ENCODE measurements at places on chromosomes 3 and 15.
A peak's percentile ranks its signal among the peaks of the same experiment; 100 is the strongest.

DNA sequence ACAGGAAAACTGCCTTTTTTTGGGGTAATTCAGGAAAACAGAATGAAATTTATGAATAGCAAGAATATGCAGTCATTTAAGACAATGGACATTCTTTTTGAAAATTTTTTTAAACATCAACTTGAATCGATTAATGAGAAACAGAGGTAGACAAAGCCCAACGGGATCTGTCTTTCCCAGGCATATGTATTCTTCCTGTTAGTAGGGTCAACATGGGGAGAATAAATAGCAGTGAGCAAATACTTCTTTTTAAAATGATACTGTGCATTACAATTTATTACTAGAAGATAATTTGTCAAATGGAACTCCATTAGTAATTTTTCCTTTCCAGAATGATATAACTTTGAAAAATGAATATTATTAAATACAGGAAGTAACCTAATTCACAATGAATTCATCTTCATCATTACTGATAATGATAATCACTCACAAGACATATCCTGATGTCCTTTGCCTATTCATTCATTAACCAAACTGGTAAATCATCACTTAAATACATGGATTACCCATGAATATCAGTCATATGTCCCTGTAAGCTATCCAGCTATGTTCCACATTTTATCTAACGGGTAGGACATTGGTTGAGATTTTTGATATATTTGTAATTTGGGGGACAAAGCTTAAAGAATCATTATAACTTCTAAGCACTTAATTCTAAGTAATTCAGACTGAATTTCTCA is 209.2 kb upstream of the CDIN1 start:
- no peak for DNase-seq

GRCh38 chr15:29242456-29243242 is 27.0 kb downstream of the NSMCE3 start:
- DNase-seq = no peak

DNA sequence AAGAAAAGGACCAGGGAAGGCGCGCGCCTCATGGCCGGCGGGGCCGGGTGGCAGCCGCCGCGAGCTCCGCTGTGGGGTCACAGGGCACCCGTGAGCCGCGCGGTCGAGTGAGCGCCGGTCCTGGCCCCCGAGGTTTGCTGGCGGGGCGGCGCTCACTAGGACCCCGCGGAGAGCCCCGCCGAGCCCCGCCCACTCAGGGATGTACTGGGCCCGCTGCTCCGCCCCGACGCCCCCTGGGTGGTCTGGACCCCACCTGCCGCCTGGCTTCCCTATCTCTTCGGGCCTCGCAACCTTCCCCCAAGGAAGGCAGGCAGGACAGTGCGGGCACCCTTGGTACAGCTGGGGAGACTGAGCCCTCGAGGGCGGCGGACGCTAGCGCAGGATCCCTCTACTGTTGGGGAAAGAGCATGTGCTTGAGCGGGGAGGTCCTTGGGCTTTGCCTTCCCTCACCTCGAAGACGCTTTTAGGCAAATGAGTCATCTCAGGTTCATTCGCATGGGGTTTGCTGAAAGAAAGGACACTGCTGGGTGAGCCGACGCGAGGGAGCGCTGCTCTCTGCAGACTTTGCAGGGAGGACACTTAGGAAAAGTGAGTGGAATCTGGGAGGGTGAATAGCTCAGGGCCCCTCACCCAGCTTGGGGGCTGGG is at the start of gene CHRNB4:
Gene CHRNB4 (minus strand): TSS at position 109 of the 647 bp plus-strand sequence. CDS start 77 bp downstream, at position 32.
- peak; percentile 33 for DNase-seq

DNA sequence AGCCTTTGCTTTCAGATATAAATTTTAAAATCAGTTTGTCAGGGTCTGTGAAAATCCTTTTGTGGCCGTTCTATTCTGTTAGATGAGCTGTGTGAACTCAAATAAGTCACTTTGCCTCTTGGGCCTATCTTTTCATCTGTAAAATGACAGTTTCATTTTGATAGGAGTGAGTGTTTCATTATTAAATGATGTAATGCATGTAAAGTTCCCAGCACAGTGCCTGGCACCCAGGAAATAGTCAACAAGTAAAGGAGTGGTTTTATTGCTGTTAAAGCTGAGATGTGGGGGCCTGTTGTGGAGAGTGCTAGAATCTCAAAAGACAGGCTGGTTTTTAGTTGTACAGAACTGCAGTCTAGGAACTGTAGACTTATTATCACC is 394.5 kb upstream of the CFAP20DC start:
- DNase-seq = no peak

DNA sequence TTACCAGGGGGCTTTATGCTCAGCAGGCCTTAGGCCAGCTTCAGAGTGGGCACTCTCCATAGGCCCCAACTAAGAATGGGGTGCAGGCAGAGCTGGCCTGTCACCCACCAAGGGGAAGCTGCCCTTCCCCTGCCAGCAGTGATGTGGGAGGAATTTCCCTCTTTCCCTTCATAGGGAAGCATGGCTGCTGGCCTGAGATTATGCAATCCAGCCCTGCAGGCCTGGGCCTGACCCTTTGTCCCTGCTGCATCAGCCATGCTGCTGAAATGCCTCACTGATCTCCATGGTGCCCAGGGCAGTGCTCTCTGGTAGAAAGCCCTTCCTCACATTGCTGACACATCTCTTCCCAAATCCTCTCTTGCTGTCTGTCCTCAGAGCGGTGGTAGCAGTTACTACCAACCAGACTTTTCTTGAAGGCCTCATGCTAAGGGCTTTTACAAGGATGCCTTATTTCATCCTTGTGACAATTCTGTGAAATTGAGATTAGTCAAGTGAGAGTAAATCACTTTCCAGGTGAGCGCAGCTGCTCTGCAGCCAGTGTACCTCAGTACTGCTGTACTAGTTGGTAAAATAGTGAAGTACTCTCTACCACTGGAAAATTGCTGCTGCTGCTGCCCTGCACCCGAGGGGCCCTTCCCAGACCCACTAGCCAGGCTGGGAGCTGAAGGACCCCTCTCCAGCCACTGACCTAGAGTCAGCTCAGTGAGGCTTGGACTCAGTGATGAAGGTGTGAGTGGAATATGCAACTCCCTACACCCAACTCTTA is 33.8 kb downstream of the MRAS start:
- DNase-seq = no peak

- DNase-seq = no peak
Observed at GRCh38 chr15:68151277-68151676, 53.9 kb downstream of the CALML4 start.

GRCh38 chr3:164196477-164196876 is 881.8 kb downstream of the SI start:
- no peak for DNase-seq

DNA sequence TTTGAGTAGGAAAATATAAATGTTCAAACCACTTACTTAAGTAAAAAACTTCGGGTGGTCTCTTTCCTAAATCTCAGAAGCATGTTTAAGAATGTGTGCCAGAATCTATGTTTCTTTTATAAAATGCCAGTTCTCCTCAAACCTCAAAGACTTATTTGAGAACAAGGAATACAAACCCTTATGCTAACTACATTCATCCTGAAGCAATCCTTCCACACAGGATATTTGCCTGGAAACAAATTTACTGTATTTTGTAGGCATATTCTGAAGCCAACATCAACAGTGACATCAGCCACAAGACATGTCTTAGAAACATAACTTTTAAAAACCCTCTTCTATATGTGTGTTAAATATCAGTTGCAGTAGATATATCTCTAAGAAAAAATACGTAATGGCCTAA is 1077.0 kb downstream of the ROBO1 start:
- DNase-seq = no peak

- DNase-seq = peak; percentile 44
Observed at GRCh38 chr15:78565951-78566774, 843 bp downstream of the CHRNA5 start.

- DNase-seq = no peak
Observed at GRCh38 chr15:99450896-99451358, 114.9 kb upstream of the MEF2A start.

DNA sequence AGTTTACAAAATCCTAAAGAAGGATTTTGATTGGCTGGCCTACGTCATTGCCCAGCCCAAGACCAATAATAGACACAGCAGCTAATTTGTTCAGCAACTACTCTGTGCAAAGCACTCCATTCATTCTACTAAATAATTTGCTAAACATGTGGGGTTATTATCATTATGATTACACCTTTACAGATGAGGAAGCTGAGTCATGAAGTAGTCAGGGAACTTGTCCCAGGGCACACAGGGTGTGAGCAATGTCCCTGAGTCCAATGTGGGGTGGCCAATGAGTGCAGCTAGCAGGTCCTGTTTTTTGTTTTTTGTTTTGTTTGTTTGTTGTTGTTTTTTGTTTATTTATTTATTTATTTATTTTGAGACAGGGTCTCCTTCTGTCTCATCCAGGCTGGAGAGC is 183.6 kb downstream of the ABHD5 start:
- DNase-seq = no peak

- no peak for DNase-seq
Observed at GRCh38 chr3:25582242-25582641, 82.5 kb downstream of the TOP2B start.

DNA sequence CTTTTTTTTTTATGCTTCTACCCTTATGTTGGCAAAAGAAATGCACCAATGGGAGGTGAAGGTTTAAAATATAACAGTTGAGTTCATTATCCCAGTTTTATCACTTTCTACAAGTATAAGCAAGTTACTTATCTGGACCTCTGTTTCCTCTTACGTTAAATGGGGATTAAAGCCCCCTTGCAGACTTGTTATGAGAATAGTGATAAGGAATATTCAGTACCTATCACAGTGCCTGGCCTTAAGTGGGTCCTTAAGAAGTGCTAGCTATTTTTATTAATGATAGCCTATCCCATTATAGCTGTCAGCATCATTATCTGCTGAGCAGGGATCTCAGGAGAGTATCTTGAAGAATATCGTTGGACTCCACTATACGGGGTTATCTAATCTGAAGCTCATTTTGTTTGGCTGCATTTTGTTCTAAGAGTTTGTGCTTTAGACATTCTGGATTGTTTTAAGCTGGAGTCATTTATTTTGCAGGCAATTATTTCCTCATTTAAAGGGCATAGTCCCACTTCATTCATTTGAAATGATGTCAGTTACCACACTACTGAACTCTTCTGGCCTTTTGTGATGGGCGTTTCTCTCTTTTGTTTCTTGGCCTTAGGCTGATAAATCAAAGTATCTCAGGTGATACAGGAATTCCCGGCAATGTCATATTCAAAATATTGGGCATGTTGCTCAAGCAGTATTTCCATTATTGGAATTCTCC is 28.8 kb downstream of the RAB8B start:
- no peak for DNase-seq

DNA sequence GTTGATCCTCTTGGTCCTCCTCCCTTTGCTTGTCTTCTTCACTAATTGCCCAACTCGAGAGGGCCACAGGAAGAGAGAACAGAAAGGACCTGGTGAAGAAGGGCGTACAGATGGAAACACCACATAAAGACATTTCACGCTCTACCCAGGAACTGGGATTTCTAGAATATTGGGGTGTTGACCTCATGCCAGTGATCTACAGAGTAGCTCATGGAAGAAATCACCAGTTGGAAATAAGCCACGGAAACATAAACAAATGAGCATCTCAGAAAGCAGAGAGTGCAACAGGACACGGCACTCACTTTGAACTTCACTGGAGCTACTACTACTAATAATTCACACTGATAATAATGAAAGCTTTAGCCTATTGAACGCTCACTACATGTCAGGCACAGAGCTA is 84.6 kb upstream of the ARHGEF3 start:
- DNase-seq = no peak
